Smooth muscle cell of the coronary artery (primary cell): ENCODE measurements at places on chromosomes 1 and 21. TPM values are rescaled to one million over a fixed set of nuclear protein-coding genes. Genes with fewer than 3 reads are reported as not detected.

Gene CELA2A
- total RNA-seq = not detected in 2 replicates

Gene SPATA1
- total RNA-seq = 0.15 TPM in 1 of 2 replicates, not detected in the other

Gene MROH7
- 0.15 and 0.59 TPM in 2 replicates for total RNA-seq

Gene ZBTB8B
- total RNA-seq = 0.23 TPM in 1 of 2 replicates, not detected in the other

Gene CNR2
- total RNA-seq = not detected in 2 replicates

Gene CD1D
- total RNA-seq = 0.12 and 0.23 TPM in 2 replicates

Gene TFF3
- total RNA-seq = 0.47 TPM in 1 of 2 replicates, not detected in the other

Gene HFM1
- total RNA-seq = 0.08 and 0.23 TPM in 2 replicates

Gene LAD1
- 1.1 TPM in 1 of 2 replicates, not detected in the other for total RNA-seq

Gene KRTAP20-4
- total RNA-seq = not detected in 2 replicates
